ENCODE measurements at places on chromosomes 2 and 18.

- DNase-seq, result no peak
These were observed 114.9 kb downstream of the GLI2 start for GRCh38 chr2:120850551-120850950.

DNA sequence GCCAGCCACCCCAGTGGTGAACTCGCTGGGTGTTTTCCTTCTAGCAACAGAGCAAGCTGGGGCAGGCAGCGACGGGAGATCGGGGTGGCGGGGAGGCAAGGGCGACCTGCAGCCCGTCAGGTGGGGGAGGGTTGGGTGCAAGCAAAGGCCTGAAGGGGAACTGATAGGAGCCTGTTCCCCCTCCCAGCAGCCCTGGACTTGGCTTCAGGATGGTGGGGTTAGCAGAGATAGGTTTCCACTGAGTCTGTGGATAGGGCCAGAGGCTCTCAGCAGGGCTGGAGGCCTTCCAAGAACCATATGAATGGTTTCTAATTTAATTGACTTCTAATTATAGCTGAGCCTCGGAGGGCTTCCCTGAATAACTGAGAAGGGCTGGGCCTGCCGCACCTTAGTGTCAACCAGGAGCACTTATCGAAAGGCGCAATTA is 55.3 kb downstream of the EDAR start:
- no peak for DNase-seq

- no peak for DNase-seq
These were observed 14.4 kb downstream of the MTHFD2 start for GRCh38 chr2:74212702-74213410.

- DNase-seq, result peak; percentile 27
These were observed 110.2 kb downstream of the MDH1 start for GRCh38 chr2:63698786-63699548.

- no peak for DNase-seq
These were observed 53.0 kb upstream of the ROCK1 start for GRCh38 chr18:21164548-21165095.

GRCh38 chr18:75317703-75318102 is 107.1 kb downstream of the TSHZ1 start:
- DNase-seq, result no peak

- no peak for DNase-seq
These were observed 32.4 kb upstream of the EML4 start for GRCh38 chr2:42136782-42137124.

DNA sequence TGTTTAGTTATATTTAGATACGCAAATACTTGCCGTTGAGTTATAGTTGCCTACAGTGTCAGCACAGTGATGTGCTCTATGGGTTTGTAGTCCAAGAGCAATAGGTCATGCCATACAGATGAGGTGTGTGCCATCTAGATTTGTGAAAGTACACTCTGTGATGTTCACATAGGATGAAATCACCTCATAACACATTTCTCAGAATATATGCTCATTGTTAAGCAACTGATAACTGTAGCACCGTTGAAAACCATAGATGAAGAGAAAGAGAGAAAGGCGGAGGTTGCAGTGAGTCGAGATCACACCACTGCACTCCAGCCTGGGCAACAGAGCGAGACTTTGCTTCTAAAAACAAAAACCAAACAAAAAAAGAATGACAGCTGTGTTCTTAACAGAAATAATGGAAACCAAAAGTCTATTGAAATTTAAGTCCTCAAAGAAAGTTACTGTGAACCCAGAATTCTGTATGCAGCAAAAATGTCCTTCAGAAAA is 9.5 kb downstream of the DGKD start:
- no peak for DNase-seq

GRCh38 chr18:26407736-26408601 is 140.4 kb downstream of the KCTD1 start:
- no peak for DNase-seq

GRCh38 chr2:60437080-60437696 is 116.3 kb downstream of the BCL11A start:
- no peak for DNase-seq

DNA sequence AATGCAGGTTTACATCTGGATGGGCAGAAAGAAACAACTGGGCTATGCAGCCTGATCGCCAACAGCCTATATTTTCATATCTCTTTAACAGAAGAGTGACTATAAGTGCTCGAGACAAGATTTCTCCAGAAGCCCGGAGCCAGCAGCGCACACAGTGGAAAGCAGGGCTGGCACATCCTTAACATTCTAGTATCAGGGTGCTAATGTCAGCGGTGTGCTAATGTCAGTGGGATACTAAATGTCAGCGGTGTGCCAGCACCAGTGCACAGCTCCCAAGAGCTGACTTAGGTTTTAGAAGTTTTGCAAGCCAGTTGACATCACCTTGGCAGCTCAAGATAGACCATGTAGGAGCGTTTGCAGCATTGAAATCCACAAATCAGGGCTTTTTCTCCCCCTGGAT is 8.3 kb downstream of the BMP10 start:
- no peak for DNase-seq

DNA sequence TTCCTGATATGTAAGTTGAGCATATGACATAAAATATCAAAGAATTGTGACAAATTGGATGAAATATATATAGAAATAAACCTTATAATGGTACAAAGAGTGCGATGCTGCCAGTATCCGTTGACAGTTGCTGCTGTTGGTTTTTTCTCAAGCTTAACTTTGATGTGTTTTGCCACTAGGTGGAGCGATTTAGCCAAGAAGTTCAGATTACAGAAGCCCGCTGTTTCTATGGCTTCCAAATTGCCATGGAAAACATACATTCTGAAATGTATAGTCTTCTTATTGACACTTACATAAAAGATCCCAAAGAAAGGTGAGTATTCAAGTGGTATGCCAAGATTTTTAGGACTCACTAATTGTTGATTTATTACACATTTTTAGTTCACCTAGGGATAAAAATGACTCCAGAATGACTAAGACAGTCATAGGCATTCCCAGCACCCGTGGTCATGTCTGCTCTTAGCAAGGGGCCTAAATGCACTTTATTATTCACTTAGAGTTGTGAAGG is 2.1 kb downstream of the RRM2 start:
- peak; percentile 77 for DNase-seq

DNA sequence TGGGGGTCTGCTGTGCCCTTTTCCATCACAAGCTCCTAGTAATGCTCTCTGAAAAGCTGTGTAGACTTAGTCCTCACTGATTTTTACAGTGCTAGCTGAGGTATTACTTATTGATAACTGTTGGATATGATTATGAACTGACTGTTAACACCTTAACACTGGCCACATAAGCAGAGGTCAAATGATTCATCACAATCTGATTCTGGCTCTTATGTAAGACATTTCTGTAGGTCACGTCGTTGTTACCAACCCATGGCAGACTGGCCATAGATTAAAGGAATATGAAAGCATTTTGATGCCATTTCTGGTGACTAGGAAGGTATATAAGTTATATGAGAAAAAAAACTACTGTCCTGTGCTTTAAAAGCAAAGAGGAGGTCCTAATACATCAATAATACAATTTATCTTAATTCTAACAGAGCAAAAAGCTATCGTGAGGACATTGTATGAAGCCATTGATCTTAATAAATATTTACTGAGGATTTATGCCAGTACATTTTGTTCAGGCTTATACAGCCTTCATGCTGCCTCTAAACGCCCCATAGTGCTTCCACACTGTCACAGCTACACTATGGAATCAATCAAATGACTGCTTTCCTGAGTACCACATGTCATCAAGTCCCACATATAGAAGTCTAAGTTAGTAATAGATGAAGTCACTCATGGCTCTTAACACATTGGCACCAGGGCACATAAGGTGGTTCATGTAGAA is 6.9 kb upstream of the RND3 start:
- DNase-seq, result no peak

GRCh38 chr18:50662775-50663383 is 103.0 kb downstream of the MAPK4 start:
- no peak for DNase-seq

GRCh38 chr18:3183103-3183717 is 36.6 kb downstream of the MYOM1 start:
- no peak for DNase-seq

DNA sequence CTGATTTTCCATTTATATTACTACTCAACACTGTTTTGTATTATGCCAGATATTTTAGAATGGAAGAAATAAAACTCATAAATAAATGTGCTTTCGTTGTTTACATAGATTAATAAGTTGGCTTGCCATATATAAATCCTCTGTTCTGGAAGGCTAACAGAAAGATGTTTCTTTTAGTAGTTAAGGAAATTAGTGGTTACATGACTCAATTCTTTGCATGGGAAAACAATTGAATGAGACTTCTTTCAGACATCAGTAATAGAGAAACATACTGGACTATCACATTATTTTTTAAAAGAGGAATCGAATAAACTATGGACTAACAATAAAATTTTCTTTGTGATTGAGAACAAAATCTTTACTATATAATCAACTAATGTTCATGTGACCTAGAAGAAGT is 336.5 kb downstream of the KCNS3 start:
- DNase-seq, result no peak

DNA sequence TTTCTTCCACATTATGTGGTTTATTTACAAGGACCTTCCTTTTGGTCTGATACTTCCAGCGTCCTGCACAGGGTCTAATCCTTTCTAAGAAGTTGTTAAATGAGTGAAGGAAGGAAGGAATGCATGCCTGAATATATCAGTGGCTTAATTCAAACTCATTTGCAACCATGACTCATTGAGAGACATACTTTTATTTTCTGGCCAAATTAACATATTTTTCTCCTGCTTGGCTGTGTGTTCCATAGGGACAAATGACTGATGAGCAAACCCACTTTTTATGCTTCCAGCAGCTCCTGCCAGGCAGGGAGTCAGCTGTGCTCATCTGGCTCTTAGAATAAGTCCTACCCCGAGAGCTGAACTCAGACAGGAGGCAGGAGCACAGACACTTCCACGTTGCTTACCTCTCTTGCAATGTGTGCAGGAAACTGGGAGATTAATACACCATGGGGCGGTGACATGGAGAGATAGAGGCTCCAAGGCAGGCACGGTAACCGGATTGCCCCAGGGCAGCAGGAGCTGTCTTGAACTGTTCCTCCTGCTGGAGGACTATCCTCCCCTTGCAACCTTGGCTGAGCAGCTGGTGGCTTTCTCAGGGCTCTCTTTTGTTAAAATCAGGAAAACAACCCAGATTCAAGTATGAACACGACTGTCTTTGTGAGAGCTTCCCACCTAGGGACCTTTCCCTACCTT is 667.5 kb upstream of the HS6ST1 start:
- DNase-seq, result no peak

GRCh38 chr2:39215545-39215944 is 28.2 kb downstream of the CDKL4 start:
- DNase-seq, result no peak

GRCh38 chr18:53411511-53411910 is 813.0 kb downstream of the MBD2 start:
- no peak for DNase-seq

GRCh38 chr2:198880986-198881385 is 576.8 kb downstream of the SATB2 start:
- DNase-seq, result no peak
